M059J (cell line): ENCODE measurements at places on chromosomes 6 and 20. TPM values are rescaled to one million over a fixed set of nuclear protein-coding genes. Genes with fewer than 3 reads are reported as not detected.

The HLA-DRB5 gene
- total RNA-seq, result not detected in 2 replicates

DNA sequence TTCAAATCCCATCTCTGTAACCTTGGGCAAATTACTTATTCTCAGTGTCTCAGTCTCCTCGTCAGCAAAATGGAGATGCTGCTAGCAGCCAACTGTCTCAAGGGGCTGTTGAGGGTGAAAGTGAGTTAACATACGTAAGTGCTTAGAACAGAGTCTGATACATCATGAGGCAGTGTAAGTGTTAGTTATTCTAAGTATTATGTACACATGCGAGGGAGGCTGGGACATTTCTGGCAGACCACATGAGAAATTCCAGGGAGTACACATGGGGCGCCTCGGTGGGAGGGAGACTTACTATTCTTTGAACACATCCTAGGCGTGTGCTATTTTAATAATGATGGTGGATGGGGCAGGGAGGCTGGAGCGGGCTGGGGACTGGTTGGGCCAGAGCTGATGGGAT, 99.1 kb downstream of the DLGAP4 start:
- DNase-seq, result no peak

- no peak for DNase-seq
Measured at GRCh38 chr6:108171291-108171917, 5.6 kb downstream of the NR2E1 start.

DNA sequence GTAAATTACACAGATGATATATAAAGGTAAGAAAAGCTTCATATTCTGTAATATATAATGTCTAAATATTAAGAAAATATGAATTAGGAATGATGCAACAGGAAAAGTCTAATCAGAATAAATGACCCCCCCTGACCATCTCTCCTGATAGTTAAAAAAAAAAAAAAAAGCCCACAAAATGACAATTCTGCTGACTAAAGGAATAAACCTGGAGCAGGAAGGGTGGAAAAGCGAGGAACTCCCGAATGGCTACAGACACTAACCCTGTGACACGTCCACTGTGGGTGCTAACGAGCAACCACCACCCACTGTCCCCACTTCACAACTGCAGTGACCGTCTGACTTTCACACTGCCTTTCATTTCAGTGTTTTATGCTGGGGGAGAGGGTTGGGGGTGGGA, 67.6 kb upstream of the FOXQ1 start:
- DNase-seq, result no peak

DNA sequence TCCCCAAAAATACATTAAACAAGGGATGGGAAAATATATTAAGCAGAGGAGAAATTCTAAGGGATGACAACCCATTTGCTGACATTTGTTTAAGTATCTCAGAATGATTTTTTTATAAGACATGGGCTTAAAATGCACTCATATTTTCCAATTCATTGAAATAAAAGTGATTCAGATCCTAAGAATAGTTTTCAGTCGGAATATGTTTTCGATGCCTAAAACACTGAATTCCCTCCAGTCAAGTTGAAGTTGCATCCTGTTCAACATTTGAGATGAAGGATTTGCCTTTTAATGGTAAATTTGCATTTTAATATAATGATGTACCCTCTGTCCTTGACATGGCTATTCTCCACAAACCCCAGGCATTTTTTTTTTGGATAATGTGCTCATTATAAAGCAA, 79.3 kb downstream of the PTCHD4 start:
- DNase-seq, result no peak

DNA sequence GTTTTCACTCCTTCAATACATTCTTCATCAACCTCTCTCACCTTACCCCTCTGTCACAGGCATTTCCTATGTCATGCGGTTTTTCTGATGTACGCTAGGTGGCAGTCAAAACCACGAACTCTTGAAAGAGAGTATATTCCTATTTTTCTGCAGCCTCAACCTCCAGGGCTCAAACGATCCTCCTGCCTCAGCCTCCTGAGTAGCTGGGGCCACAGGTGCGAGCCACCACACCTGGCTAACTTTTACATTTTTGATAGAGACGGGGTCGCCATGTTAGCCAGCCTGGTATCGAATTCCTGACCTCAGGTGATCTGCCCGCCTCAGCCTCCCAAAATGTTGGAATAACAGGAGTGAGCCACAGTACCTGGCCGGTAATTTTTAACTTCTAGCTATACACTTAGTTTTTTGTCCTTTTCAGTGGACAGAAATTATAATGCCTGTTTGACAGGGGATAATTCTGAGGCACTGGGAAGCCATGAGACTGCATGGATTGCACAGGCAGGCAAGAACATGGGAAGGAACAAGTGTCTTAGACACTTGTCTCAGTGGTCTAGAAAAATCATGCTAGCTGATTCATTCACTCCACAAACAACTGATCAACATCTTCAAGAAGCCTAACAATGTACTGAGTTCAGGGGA, 22.5 kb upstream of the HFE start:
- DNase-seq, result peak; percentile 68

DNA sequence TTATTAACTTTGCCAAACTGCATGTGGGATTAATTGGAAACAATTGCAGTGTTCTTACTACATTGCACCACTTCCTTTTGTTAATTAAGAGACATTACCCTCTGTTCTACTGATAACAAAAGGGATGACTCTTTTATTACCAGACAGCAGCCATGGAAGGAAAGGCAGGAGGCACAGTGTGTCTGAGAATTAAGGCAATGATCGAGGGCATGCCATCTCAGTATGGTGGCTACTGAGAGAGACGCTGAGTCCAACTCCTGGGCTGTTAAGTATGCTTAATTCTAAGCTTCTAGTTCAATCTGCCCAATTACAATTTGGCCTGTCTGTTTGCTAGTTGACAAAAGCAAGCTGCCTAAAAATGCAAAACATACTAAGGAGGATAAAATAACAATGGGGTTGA, 227.4 kb downstream of the PHACTR1 start:
- no peak for DNase-seq

The ZC3H12D gene
- total RNA-seq, result 0.17 and 0.22 TPM in 2 replicates

GRCh38 chr6:22219925-22220324, 76.9 kb downstream of the PRL start:
- no peak for DNase-seq

- DNase-seq, result no peak
Measured at GRCh38 chr6:90045535-90045934, 151.3 kb downstream of the GJA10 start.

GRCh38 chr20:34634392-34634791, 42.5 kb downstream of the PIGU start:
- no peak for DNase-seq

The PDE7B gene
- 3.5 and 3.6 TPM in 2 replicates for total RNA-seq
